ENCODE measurements at places on chromosomes 11 and 22.
A peak's percentile ranks its signal among the peaks of the same experiment; 100 is the strongest.

- DNase-seq: no peak
Measured at GRCh38 chr22:30856741-30857502, 111.7 kb downstream of the MORC2 start.

GRCh38 chr22:41939981-41940831 is 6.7 kb downstream of the CENPM start:
- DNase-seq: peak; percentile 97

DNA sequence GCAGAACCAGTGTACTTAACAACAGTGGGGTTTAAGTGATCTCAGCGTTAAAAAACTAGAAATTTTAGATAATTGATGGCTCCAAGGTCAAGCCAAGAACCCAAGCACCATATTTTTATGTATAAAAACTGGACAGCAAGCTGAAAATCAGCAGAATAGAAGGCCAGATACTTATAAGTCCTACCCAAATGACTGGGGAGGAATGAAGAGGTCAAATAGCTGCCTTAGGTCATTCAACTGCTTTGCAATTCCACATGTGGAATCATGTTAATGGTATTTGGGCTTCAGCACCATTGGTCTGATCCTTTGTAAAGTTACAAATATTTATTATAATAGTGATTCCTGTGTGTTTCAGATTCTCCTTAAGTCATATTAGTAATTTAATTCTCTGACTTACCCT is 108.4 kb downstream of the FAT3 start:
- no peak for DNase-seq

DNA sequence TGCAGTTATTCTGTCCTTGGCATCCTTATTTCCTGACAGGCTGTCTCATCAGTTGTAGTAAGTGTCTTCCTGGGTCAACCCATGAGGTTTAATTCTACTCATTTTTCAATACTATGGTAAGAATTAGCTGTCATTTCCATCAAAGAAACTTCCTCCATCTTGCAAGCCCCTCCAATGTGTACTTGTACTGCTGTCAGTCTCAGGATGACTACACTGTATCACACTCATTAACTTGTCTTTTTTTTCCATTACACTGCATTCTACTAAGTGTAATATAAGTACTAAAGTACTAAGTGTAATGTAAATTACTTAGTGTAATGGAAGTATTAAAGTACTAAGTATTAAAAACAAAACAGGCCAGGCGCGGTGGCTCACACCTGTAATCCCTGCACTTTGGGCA is 102.8 kb downstream of the CWF19L2 start:
- DNase-seq: no peak

DNA sequence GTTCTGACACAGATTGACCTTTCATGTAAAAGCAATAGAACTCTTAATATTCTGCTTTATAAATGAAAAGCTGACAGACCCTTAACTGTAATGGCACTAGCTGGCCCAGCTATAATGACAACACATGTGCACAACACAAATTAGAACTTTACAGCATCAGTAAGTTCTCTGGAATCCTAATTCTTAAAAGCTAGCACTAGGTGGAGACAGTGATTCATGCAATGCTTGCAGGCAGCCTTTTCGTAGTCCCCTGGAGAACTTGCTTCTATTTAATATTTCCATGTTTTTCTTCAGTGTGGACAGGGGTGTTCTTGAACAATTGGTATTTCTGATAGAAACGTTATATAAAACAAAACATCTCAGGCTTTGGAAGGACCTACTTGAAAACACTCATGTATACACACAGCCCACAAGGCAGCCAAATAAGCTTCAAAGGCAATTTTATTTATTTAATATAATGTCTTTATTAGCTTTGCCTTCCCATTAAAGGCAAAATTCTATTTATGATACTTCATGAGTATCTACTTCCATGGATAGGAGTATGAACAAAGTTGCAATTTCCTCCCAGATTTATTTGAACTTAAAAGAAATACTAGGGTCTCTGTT is 374.3 kb upstream of the MPPED2 start:
- DNase-seq: no peak

DNA sequence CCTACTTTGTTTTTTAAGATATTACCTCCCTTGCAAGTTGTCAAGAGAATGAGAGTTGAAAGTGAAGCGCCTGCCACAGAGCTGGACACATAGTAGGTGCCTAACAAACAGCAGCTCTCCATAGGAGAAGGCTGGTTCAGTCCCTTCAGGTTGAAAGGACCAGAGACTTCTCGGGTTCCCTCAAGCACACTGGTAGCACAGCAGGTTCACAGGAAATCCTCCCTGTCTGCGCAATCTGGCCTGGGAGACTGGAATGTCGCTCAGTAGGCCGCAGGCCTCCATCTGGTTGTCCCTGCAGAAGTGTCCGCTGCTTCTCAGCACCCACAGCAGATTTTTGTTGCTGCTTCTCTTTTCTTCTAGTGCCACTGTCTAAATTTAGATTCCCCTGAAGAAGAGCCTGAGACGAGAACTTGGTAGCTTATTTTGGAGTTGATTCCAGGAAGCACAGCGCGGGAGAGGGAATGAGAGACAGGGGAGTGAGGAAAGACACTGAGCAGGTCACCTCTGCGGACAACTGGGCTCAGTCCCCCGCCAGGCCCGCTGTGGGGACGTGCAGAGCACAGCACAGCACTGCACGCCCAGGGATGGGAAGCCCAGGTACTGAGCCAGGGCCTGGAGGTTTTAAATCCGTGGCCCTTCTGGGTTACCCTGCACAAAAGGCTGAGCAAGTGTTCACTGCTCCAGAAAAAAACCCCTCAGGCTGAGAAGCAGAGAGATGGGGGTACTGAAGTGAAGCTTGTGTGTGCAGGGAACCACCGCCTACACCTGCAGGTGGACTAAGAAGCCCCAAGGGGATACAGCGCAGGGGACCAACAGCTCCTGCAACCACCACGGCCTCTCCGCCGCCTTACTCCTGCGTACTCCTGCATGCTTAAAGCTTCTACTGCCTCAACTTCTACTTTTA is 31.6 kb downstream of the RBX1 start:
- no peak for DNase-seq

GRCh38 chr22:48717076-48717810 is 1110.4 kb downstream of the BRD1 start:
- DNase-seq: no peak

GRCh38 chr11:115869780-115870431 is 365.7 kb upstream of the CADM1 start:
- peak; percentile 17 for DNase-seq

GRCh38 chr22:16721961-16722360 is 103.2 kb downstream of the XKR3 start:
- DNase-seq: no peak

- DNase-seq: peak; percentile 60
Measured at GRCh38 chr11:9263840-9264315, 1.3 kb downstream of the DENND5A start.

DNA sequence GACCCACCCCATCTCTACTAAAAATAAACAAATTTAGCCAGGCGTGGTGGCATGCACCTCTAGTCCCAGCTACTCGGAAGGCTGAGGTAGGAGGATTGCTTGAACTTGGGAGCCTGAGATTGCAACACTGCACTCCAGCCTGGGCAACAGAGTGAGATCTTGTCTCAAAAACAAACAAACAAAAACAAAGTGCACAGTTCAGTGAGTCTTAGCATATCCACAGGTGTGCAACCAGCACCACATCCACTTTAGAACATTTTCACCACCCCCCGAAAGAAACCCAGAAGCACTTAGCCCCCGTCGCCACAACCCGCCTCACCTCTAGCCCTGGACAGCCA is 27.4 kb downstream of the MB start:
- no peak for DNase-seq

- DNase-seq: peak; percentile 69
Measured at GRCh38 chr11:65720211-65720934, at the start of gene RNASEH2C. TSS of gene RNASEH2C (minus strand) at chr11:65720798. CDS start at chr11:65720758, 40 bp downstream.

DNA sequence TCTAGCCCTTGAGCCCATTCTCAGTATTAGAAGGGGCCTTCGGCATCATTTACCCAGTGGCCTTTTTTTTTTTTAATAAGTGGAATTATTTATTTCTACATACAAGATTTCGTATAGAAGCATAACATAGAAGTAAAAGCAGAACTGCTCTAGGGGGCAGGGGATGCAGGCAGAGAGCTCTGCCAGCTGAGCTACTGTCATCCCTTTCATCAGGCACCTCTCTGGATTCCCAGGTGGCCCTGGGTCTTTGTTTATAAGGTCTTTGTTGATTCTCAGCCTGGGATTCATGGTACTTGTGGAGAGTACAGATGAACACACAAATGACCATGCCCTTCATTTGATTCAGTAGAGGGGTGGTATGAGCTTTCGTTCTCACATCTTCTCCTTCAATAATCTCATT is 66.4 kb downstream of the GAB2 start:
- no peak for DNase-seq

DNA sequence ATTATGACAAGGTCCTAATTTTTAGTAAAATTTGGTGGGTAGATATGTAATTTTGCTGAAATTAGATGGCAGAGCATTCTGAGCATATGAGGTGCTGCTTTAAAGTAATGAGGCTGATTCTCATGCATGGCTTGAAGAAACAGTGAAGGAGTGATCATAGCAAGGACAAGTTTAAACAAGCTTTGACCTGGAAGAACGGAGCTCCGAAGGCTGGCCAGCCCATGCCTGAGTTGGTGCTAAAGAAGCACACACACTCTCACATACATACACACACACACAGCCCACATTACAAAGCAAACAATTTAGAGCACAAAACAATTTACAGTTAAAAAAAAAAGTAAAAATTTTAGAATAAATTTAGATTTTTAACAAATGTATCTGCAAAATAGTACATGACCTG is 150.7 kb downstream of the DCDC1 start:
- DNase-seq: no peak

DNA sequence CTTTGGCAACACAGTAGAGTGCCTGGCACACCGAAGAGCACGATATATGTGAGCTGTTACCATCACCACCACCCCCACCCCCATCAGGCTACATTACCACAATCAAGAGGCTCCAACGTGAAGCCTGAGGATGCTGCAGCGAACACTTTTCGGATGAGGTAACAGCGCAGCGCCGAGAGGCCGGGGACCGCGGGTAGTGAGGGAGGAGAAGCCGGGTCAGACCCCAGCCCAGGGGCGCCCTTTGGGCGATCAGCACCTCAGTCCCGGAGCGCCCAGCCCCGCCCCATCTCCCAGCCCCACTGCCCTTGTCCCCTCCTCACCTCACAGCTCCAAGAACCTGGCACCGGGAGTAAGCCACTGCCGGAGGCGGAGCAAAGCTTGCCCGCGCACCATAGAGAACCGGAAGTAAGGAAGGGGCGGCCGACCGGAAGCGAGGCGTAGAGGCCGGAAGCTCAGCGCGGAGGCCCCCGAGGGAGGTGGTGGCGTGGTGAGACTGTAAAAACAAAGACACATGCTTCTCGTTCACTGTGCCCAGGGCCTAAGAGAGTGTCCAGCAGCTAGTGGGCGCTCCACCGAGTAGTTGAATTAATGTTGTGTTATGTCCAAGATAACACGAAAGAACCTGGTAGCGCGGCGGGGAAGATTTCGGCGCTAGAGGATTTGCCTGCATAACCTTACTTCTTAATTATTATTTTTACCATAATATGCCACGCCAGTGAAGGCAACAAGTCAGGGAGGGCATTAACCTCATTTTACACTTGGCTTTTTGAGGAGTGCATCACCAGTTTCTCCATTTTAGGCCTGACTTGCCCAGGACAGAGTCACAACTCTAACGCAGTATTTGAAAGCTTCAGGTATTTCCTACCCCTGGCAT is at the start of gene THOC5:
TSS of gene THOC5 (minus strand) at position 407 of the 874 bp plus-strand sequence. CDS start 4,610 bp downstream, outside the sequence.
- DNase-seq: peak; percentile 91

- DNase-seq: no peak
Measured at GRCh38 chr22:30211124-30211820, 35.3 kb downstream of the LIF start.

- DNase-seq: no peak
Measured at GRCh38 chr11:43508511-43508918, 149.8 kb downstream of the TTC17 start.

- DNase-seq: no peak
Measured at GRCh38 chr22:48429446-48430020, 1398.1 kb downstream of the BRD1 start.

DNA sequence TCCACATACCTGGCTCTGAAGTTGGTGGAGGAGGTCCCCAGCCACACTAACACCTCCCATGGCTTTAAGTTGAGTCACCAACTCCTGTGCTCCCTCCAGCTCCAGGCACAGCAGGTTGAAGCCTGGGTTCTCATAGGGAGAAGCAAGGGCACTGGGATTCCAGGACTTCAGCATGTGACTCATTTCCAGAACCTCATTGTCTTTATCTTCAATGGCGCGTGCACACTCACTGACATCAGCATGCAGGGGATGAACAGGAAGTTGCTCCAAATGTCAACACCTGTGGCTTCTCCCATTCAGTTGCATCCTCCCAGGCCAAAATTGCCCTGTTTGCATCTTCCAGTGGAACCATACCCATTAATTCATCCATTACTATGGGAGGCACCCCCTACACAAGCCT is 5.8 kb upstream of the UBQLNL start:
- no peak for DNase-seq

DNA sequence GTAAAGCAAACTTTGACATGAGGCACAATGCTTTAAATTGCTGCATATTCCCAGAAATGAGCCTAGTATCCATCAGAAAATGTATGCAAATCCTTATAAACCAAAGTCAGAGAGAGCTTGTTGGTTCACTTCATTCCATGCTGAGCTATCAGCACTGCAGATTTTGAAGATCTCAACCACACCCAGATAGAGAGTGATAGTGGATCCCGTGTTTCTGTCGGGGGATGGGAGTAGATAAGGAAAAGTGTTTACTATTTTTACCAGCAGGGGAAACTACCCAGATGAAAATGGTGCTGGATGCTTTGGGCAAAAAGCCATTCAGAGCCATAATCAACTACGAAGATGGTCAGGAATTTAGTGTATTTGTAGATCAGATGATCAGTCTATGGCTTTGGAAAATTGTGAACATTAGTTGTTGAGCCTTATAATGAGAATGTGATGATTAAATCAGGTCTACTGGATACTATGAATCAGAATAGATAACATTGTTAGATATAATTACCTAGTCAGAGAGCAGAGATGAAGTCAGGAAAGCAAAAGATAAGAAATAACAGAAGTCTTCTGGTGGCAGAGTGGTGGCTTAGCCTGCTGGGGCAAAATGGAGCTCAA is 10.8 kb downstream of the OR51B6 start:
- no peak for DNase-seq

- DNase-seq: no peak
Measured at GRCh38 chr22:28112190-28112544, 193.1 kb upstream of the PITPNB start.

DNA sequence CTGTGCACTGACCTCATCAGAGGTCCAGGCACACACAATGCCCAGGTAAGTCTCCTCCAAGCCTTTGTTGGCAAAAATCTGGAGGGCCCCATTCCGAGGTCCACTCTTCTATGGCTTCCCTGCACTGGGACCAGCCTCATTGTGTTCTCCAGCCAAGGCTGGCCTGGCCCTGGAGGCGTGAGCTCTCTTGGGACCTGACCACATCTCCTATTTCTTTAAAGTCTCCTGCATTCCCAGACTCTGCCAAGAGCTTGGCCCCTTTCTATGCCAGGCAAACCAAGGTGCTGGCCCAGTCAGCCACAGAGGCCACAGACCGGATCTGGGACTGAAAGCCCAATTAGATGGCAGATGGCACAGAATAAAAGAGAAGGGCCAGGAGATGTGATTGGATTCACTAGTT is 55.1 kb downstream of the C11orf58 start:
- DNase-seq: no peak

GRCh38 chr22:49155770-49156580 is 671.7 kb downstream of the BRD1 start:
- DNase-seq: no peak

- no peak for DNase-seq
Measured at GRCh38 chr11:112388496-112388895, 127.8 kb upstream of the PLET1 start.

GRCh38 chr11:123176785-123177184 is 18.3 kb downstream of the CLMP start:
- DNase-seq: no peak

GRCh38 chr11:96367342-96367741 is 22.4 kb downstream of the CCDC82 start:
- DNase-seq: no peak

- no peak for DNase-seq
Measured at GRCh38 chr11:109747839-109748238, 325.8 kb downstream of the C11orf87 start.
